ENCODE measurements at places on chromosomes 16 and 17.

- DNase-seq: no peak
Measured at GRCh38 chr16:77171745-77172635, 19.0 kb upstream of the MON1B start.

DNA sequence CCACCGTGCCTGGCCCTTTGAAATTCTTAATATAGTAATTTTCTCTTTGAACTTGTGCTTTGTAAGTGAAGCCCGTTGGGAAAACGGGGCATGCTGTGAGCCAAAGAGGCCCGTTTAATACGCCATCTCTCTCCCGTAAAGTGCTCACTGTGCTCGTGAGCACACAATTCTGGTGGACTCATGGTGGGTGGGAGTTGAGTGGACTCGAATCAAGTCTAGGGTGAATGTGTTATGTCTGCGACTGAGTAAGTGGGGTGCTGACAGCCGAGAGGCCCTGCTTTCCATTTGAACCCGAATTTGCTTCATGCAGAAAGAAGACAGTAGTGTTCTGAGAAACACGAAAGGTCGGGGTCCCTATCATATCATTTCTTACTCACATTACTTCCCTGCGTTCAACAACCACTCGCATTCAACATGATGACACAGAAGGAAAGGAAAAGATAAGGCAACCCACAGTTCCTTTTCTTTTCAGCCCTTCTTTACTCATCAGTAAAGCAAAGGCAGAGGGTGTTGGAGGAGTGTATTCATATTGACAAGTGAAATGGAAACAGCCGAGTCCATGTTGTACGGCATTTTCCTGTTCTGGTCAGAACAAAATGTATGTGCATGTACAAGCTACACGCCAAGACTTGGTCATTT lies 4.8 kb upstream of the ATP2A3 start:
- no peak for DNase-seq

- no peak for DNase-seq
Measured at GRCh38 chr16:66419527-66419926, 7.6 kb upstream of the BEAN1 start.

DNA sequence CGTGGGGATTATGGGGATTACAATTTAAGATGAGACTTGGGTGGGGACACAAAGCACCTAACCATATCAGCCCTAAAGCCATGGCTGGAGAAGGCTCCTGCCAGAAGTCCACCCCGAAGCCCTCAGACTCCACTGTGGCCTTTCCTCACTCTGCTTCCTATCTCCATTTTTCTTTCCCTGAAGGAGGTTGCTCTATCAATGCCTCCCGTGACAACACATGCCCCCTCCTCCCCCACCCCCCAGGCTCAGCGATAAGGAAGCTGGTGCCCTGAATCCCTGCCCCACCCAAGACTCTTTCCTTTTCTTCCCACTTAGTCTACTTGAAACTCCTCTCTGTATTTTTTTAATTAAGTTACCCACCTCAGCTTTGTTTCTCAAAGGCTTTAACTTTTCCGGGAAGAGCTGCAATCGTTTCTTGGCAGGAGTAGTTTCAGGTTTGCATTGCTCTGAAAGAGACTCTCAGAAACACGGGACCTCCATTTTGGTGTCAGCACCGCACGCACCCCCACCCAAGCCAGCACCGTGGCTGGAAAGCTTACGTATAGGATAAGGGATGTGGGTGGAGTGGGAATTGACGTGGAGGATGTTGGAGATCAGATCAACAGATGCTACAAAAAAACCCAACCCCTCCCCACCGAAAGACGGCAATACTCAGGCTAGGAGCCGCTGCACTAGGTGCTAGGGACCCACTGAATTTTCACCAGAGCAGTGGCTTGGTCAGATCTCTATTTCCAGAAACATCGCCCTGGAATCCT lies 15.2 kb upstream of the CA4 start:
- DNase-seq: no peak

- DNase-seq: no peak
Measured at GRCh38 chr17:78324391-78325075, 35.3 kb downstream of the SOCS3 start.

DNA sequence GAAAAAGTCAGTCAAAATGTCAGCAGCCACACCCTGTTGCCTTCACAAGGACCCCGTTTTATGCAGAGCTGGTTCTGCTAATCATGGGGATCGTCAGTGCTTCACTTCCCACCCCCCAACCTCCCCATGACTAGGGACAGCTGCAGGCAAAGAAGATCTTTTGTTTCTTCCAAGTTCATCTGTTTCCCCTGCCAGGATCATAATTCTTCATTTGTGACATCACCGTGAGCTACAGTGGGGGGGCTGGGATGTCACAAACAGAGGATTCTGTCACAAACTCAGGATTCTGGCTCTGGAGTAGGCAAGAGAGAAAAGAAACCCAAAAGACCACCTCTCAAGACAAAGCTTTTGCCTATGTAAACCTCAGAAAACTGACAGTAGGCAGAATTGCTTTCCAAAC lies 24.7 kb downstream of the DNAJC7 start:
- no peak for DNase-seq

DNA sequence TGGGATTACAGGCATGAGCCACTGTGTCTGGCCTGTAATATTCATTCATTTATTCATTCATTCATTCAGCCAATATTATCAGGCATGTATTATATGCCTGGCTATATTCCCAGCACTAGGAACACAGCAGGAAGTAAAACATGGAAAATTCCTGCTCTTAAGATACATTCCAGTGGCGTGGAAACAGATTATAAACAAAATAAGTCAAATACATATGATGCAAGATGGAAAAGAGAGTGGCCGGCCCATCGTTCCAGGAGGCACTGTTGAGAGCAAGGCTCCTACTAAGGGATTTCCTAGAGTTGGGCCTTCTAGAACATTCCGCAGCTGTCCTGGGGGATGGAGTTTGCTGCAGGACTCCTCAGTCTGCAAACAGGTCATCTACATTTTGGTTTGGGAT lies 17.7 kb downstream of the ADCY9 start:
- DNase-seq: no peak
